ENCODE measurements at places on chromosomes 1 and 21. TPM values are rescaled to one million over a fixed set of nuclear protein-coding genes. Genes with fewer than 3 reads are reported as not detected.

DNA sequence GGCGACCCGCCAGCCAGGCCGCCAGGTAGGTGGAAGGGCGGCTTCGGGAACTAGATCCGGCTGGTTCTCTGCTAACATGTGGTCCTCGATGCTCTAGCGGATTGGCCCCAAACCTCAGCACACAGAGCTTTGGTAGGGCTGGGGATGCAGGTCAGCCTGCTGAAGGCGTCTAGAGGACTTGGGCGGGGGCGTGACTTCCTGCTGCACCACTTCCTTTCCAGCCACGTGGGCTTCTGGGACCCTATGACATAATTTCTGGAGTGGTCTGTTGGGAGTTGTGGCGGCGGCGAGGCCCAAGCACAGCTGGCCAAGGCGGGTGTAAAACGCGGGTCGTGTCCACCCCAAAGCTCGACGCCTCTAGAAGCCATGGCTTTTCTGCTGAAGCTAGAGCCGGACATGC, 124.5 kb downstream of the ATF6 start:
- ATAC-seq = no peak

DNA sequence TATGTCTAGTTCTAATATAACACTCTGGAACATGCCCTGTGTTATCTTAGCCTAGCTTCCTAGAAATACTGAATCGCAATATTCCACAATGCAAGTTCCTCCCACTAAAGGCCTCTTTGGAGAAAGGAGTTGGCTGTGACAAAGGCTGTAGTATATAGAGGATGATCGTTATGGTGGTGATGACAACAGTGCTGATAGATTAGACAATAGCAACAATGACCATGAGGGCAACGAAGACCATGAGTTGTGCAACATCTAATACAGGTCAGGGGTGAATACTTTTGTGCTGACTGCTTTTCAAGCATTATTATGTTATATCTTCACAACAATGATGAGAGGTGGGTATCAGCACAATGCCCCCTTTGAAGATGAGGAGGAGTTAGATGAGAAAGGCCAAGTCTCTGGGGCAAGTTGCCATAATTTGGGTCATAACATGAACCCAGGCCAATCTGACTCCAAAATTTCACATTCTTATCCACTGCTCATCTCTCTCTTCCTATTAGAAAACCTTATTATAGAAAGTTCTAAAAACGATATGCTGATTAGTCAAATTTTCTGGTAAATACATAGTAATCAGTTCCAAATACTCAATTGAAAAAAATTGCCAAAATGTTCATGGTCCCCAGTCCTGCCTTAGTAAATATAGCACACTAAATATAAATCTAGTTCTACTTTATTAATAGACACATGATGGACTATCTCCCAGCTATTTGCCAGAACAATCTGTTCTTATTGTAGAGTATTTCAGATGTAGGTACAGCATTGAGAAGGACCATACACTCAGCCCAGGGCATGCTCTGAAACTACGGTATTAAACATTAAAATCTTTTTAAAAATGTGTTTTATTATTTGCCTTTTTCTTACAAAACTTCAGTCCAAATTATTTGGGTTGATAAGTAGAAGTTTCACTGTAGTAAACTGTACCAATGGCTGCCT, 37.5 kb downstream of the HIVEP3 start:
- no peak for ATAC-seq

DNA sequence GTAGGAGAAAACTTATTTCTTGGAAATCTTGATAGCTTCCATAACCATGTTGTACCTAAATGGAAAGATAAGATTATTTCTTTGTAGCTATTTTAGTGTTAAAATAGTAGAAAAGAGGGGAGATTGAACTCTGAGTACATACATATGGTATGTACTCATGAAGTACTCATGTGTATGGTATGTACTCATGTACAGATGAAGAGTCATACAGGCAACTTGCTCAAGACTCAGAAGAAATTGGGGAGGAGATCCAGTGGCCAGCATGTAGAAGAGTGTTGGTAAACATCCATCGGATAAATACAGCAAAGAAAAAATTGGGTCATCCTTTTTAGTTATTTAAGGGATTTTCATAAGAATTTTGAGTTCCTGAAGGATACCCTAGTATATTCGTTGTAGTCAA, 29.0 kb downstream of the MDM4 start:
- ATAC-seq = no peak

- ATAC-seq = no peak
These were observed 678 bp downstream of the MCM3AP start for GRCh38 chr21:46284733-46285132.

DNA sequence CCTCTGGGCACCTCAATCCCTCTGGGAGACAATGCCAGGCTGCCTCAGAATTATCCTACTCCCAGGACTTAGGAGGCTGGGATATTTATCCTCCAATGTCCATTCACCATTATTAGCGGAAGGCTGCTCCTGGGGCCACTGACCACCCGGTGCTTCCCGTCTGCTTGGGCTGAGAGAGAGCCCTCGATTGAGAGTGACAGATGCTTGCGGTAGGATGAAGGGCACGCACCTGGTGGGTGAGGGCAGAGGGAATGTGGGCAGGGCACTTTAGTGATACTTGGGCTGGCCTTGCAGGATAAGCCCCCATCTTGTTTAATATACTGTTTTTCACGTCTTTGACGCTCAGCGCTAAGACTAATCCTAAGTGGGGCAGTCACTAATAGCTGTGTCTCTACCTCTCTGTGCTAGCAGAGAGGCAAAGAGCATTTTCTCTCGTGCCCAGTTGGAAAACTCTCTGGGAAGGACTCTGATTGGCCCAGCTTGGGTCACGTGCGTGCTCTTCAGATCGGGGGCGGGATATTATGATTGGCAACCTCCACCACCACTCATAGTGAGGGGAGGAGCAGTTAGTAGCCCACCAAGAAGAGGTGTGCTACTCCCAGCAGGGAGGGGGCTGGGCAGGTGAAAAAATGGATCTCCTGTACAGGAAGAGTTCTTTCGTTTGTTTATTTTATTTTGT, 10.6 kb upstream of the PARS2 start:
- peak; percentile 64 for ATAC-seq

GRCh38 chr21:25568246-25568645, 39.0 kb downstream of the MRPL39 start:
- ATAC-seq = no peak

DNA sequence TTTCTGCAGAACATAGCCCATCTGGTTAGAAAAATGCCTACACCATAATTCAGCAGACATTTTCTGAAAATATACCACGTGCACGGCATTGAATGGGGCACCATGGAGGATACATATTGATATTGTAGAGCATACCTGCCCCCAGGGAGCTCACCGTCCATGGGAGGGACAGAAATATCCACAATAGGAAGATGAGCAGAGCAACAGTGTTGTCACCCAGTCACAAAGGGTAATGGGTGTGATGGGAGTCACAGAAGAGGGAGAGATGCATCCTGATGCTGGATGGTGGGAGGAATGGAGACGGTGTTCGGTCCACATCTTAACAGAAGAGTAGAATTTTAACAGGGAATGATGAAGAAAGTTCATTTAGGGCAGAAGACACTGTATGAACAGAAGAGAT, 51.4 kb downstream of the ATP1A1 start:
- no peak for ATAC-seq

DNA sequence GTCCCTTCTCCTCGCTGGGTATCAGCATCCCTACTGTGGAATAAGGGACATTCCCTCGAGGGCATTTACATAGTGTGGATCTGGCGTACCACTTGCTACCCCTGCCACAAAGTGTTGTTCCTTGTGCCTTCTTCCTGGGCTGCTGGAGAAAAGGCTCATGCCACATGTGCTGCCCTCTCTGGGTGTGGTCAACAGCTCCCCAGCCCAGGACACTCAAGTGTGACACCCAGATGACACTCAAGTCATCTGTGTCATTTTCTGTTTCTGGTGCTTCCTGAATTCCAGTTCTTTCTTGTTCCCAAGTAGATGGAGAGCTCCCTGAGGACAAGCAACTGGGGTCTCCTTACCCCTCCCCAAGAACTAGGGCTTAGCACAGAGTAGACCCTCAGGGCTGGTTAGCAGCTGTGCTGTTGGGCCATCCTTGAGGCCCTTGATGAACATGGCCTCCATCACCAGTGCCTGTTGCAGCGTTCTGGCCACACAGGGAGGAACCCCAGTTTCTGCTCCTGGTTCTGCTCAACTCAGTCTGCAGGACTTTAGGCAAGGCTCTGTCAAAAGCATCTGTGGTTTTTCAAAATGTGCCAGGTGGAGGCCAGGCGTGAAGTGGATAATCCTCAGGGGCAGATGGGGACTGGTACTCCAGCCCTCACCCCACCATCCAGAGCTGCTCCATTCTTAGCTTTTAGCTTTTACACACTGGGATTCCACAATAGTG, 49.0 kb upstream of the CLIC4 start:
- no peak for ATAC-seq

GRCh38 chr1:193229136-193229535, 42.7 kb upstream of the B3GALT2 start:
- no peak for ATAC-seq

GRCh38 chr1:178086766-178087165, 7.1 kb upstream of the RASAL2 start:
- no peak for ATAC-seq

DNA sequence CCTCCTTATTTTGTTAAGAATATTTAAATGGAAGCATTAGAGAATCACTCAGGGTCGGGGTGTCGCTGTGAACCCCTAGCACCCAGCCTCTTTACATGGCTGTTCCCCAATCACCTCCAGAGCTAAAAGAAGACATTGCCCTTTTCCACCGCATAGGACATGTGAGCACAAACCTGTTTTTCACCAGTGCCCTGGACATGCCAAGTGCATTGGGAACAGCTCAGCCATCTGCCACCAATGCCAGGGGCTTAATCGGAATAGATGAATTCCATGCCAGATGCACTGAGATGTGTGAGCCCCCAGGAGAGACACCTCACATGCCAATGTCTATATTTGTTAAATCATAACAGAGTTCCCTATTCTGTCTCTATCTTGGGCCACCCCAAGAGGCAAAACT, 33.3 kb downstream of the EIF2D start:
- ATAC-seq = no peak

DNA sequence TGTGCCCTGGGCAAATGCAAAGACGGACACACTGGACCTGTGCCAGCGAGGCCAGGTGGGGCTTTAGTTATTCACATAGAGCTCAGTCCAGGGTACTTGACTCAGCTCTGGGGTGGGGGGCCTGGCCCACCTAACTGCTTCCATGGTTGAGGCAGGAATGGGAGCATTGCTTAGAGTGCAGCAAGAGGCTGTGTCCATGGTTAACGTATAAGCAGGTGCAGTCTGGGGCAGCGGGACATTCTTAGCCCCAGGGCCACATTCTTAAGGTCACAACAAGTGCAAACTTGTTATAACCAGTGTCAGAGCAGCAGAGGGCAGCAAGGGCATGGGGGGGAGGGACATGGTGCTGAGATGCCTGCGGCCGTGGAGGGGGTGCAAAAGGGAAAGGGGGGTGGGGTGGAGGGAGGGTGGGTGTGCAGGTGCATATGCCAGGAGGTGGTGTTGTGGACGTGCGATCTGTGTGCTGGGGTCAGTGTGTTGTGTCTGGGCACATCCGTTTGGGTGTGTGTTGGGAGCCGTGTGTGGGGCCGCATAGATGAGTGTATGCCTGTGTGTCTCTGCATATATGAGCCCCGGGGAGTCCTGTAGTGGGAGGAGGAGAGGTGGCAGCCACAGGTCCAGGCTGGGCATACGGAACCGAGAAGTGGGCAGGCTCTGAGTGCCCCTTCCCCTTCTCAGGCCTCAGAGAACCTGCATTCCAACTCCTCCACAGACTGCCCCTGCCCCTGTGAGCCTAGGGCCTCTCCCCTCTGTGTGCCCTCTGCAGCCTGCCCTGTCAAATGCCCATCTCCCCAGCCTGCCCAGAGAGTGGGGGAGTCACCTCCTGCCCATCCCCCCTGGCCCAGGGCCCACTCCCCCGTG, 8.4 kb downstream of the KCNJ10 start:
- no peak for ATAC-seq

GRCh38 chr1:248268178-248268577, 9.6 kb downstream of the OR2T33 start:
- no peak for ATAC-seq

DNA sequence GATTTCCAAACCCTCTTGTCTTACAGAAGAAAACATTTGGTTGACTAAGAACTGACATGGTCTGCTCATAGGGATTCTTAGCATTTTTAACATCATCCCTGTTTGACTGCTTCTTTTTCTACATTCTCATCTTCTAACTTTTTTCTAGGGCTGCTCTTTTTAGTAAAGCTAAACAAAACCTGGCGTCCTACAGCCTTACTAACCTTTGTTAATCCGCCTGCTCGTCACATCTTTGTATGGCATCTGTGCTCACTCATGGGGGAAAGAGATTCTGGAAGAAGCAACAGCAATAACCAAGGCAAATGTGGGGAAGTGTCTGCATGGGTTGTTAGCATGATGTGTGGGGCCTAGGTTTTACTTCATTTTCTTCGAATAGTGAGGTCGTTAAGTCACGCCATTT, 92.0 kb downstream of the KIF1B start:
- ATAC-seq = no peak

FAM177B gene
- total RNA-seq = 0.95 TPM

PTPN7 gene
- total RNA-seq = 281 TPM

KANK4 gene
- not detected for total RNA-seq

C1QTNF12 gene
- total RNA-seq = 7.5 TPM

KRTAP10-3 gene
- not detected for total RNA-seq

GJA4 gene
- not detected for total RNA-seq

ACTA1 gene
- total RNA-seq = not detected

TDRD5 gene
- total RNA-seq = not detected

ASTN1 gene
- not detected for total RNA-seq

SPATC1L gene
- 3.8 TPM for total RNA-seq

TOMM40L gene
- 9.2 TPM for total RNA-seq

FALEC gene
- not detected for total RNA-seq

FCGR3A gene
- total RNA-seq = not detected

HSD11B1 gene
- total RNA-seq = 9.7 TPM

CLCA4 gene
- total RNA-seq = not detected

All from activated T-helper 17 cell treated with anti-CD3 and anti-CD28 coated beads, Interleukin-2, amount 50 U/mL, for 72 hours (primary cell).